Mesothelial cell of epicardium (in vitro differentiated cells): ENCODE measurements at places on chromosomes 13 and 19.

DNA sequence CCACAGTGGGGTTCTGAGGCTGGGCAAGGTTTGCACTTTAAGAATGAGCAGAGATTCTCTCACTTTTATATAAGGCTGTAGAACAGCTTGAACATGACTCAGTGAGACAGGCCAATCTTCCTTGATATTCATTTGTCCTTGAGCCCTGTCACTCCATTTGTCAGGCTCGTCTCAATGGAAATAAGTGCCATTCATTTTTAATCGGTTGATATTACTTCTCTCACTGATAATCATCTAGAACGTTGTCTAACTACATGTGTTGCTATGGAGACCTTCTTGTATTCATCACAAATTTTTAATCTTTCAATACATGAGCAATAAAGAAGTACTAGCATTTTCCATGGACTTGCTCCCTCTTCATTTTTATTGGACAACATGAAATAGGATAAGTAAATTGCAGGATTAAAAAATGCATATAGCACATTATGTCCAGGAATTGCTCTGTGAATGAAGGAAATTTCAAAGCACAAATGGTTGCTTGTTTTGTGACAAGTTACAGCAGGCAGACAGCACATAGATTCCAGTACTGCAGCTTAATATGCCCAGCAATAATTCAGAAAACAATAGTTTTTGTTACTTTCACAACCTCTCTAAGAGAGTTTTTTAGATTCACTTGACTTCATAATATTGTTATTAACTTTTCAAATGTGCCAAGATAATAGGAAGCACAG is 1178.4 kb upstream of the ATXN8OS start:
- DNase-seq, result no peak

DNA sequence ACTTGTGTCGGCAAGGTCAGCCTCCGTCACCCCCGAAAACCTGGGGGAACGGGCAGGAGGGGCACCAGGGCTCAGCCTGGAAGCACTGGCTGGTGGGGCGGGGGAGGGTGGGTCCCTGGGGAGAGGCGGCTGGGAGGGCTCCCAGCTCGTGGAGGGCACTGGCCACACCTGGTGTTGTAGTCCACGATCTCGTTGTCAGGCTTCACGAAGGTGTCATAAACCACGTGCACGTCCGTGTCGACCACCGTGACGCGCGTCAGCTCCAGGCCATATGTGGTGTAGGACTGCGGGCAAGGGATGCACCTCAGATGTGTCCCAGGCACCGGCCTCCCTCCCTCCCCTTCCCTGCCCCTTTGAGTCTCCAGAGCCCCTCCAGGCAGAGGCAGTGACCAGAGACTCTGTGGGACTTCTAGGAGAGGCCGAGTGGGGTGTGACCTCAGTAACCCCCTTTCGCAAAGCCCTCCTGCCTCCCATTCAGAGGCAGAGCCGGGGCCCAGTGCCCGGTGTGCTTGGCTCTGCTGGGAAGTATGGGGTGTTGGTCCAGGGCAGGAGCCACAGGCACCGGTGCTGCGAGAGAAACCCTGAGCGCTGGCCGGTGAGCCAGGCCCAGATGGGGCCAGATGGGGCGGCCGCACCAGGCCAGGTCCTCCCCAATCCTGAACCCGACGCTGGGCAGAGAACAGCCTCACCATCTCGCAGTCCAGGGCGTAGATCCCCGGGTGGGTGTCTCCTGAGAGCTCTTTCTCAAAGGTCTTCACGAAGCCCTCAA is 4.6 kb upstream of the ATP8B3 start:
- no peak for DNase-seq

GRCh38 chr13:98353750-98354149 is 176.7 kb upstream of the RNF113B start:
- DNase-seq, result no peak

DNA sequence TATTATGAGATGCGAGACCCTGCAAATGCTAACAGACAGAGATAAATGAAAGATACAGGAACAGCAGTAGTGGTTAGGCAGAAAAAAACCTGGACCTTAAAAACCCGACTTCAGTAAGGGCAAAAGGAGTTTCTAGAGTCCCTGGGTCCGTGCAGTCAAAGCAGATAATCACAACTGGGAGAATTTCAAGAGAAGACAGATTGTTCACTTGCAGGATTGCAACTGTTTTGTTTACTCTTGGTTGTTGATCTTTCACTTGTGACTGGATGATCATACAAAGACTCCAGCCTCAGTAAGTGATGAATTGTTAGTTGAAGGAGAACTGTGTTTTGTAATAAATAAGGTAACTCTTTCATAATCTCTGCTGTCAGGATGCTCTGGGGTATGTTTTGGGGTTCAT is 135.1 kb downstream of the GPC6 start:
- DNase-seq, result no peak

DNA sequence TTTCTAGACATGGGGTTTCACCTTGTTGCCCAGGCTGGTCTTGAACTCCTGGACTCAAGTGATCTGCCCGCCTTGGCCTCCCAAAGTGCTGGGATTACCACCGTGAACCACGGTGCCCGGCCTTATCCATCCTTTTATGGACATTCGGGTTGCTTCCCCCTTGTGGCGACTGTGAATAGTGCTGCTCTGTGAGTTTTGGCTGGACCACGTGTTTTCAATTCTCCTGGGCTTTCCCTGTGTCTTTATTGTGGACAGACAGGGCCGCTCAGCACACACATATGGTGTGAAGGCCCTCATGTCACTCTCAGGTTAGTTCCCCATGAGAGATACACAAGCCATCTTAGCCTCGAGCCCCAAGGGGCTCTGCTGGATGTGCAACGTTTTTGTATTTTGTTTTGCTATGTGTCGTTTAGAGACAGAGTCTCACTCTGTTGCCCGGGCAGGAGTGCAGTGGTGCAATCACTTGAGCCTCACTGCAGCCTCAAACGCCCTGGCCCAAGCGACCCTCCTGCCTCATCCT is 40.5 kb downstream of the MAU2 start:
- DNase-seq, result no peak

- no peak for DNase-seq
Observed at GRCh38 chr13:112772539-112772909, 82.7 kb downstream of the ATP11A start.

DNA sequence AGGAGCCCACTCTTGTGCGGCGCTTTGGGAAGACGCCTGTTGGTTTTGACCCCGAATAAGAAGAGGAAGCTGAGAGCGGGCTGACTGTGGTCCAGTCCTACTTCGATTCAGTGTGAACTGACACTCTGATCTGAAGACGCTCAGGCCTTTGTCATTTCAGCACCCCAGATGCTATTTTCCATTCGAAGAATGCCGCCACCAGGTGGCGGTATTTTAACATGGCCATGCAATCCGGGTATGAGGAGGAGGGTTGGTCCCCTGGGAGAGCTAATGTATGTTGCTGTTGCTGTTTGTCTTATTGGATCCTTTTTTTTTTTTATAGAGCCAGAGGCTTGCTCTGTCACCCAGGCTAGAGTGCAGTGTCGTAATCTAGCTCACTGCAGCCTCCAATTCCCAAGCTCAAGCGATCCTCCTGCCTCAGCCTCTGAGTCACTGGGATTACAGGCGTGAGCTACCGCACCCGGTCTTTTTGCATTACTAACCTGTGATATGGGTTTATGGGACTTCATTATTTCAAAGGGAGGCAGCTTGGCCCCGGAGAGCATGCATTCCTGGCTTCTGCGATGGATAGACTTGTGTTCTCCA is 803 bp upstream of the TIMM44 start:
- DNase-seq, result peak; percentile 88

DNA sequence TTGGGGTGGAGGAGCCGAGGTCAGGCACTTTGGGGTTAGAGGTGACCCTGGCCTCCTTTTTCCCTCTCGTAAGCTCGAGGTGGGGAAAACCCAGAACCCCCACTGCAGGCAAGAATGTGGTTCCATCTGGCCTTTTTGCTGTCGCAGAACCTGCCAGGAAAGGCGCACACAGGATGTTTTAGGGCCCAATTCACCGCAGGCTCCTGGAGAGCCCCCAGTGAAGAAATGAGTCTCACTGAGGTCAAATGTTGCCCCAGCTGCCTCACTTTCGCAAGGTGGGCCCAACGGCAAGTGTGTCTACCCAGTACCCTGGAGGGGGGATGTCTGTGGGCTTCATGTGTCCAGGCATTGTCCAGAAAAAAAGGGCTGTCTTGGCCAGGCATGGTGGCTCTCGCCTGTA is 61.8 kb downstream of the PEX11G start:
- no peak for DNase-seq

DNA sequence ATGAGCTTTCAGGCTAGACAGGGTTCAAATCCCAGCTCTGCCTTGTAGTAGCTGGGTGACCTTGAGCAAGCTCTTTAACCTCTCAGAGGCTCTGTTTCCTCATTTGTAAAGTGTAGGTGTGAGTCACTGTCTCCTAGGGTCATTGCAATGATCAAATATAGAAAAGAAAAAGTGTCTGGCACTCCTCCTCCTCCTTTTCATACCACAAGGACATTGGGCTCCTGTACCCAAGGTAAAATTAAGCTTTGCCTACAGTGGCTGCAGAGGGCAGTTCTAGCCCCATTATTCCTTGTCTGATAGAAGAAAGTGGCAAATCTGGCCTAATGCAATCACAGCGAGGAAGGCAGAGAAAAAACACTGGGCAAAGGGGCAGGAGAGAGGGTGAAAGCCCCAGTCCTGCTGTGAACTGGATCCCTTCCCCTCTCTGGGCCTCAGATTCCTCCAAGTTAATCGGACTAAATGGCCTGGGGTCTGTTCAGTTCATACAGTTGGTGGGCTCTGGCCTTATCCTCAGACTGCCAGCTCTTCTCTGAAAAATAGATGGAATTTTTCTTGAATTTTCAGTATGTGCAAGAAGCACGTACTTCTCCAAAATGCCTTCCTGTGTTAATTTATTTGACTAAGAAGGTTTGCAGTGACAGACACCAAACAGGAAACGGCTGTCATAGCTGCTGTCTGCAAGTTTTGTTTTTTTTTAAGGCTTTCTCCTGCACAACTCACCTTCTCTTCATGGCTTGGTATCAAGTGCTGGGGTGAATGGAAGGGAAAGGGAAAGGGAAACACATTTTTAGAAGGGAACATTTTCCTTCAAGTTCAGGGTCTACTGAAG is 35.3 kb downstream of the RGCC start:
- no peak for DNase-seq

DNA sequence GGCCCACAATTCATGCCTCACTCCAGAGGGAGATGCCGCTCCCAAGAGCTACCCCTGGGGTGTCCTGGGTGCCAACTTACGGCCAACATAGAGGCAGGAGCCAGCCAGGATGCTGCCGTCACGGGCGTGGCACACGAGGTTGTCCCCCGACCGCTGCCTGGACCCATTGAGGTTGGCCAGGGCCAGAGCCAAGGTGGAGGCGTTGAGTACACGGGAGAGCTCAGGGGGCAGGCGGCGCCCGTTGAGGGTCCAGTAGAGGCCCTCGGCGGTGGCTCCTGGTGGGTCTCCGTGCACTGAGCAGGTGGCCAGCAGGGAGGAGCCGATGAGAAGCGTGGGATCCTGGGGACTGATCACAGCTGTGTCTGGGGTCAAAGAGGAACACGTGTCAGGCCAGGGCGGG is 7.1 kb downstream of the CRLF1 start:
- DNase-seq, result no peak

DNA sequence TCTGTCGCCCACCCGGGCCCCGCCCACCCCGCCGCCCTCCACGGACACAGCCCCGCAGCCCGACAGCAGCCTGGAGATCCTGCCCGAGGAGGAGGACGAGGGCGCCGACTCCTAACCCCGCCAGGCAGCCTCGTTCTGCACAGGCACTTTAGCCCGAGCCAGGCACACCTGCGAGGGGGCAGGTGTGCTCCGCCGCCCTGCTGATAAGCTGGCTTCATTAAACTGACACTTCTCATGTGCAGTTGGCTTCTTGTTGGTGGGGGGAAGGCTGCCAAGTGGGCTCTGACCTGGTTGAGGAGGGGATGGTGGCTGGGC is 8.2 kb downstream of the IL4I1 start:
- no peak for DNase-seq

DNA sequence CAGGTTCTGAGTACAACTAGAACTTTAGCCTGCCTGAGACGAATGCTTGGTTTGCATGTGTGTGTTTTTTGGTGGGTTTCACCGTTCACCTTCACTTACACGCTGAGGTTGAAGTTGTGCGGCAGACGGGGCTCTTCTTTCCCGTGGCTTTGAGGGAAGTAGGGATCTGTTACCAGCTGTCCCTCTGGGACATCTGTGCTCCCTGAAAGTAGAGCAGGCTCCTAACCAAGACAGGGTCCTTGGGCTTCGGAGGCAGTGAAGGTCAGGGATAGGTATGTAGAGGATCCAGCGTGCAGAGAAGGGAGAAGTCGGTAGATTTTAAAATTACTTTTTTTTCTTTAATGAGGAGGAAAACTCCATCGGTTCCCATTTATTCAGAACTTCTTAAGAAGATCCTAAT is 48.7 kb downstream of the ZNF536 start:
- no peak for DNase-seq

DNA sequence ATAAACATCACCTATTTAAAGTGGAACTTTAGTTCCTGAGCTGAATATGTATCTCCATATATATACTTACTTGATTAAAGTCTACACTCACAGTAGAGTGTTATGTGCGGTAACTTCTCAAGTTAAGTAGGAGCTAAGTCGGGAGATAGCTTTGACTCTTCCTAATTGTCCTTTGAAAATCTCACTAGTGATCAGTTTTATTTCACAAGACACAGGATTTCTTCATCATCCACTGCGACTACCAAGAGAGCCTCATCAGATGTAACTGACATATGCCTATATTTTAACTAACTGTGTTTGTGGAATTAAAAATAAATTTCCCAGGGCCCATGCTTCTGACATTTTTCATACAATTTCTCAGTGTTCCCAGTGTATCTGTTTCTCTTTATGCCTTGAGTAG is 1664.0 kb downstream of the EFNB2 start:
- no peak for DNase-seq

DNA sequence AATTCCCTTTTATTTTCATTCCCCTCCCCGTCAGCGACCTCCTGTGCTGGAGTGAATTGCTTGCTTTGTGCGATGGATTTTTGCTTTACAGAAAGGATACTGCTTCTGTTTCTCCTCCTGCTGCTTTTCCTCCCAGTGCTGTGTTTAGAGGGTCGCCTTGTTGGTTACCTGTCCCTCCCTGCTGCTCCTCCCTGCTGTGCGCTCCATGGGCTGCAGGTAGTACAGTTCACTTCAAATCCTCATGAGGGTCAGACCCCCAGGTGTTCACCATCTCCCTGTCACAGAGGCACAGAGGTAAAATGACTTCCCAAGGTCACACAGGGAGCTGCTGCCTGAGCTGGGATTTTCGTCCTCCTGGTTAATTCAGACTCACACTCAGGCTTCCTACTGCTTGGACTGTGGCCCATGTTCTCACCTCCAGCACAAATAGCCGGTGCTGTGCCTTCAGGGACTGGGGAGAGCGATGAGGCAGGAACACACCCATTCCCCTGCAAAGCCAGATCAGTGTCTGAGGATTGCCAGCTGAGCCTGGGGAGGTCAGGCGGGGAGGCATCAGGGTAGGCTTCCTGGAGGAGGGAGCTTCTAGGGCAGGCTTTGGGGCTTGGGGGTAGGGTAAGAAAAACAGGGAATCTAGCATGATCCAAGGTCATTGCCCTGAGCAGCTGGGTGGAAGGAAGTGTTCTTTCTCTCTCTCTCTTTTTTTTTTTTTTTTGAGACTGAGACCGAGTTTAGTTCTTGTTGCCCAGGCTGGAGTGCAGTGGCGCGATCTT is 14.4 kb downstream of the BICRA start:
- DNase-seq, result no peak

DNA sequence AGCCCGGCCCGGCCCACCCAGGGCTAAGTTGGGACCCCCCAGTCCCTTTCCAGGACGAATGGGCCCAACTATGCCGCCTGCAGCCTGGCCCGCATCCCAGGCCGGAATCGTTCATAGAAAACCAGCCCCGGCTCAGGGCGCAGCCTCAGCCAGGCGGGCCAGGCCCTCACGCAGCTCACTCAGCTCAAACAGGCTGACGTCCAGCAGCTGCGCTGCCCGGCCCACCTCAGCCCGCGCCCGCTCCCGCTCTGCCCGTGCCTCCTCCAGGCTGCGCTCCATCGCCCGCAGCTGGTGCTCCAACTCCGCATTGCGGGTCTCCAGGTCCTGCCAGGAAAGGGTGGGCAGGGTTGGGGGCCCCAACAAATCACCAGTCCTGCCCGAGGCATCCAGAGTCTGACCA is 9.8 kb downstream of the DDX49 start:
- DNase-seq, result no peak
